HFFc6 (cell line): ENCODE measurements at places on chromosomes 5 and 9.

DNA sequence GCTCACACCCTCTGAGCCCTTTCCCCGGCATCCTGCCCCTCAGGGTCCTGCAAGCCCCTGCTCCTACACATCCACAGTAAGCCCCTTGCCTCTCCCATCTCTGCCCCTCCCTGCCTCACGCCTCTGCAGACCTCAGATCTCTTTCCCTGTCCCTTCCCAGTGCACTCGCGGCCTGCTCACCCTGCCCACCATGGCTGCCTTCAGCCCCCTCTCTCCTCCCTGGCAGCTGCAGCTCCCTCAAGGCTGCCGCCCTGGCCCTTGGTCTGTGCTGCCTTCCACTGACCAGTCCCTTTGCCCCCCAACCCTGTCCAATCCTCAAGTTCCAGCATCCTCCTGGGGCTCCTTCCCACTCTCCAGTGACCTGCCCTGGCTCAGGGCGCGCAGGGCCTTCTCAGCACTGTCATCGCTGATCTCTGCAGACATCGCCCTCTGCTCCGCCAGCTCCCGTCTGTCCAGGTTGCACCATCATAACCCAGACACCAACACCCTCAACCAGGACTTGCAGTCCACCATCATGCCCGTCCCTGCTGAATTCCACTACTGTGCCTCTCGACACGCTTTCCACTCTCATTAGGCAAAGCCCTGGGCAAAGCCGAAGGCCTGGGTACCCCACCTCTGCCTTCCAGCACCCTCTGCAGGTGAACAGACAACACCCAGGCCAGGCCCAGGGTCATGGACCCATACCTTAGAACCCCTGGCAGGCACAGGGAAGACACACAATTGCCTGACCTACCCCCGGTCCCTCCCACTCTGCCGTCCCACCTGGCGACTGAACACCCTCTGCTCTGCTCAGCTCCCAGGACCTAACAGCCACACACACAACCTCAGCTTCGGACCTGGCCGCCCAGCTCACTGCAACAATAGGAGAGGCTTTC, 97.8 kb upstream of the RUFY1 start:
- DNase-seq = no peak

GRCh38 chr5:135386886-135387628, 12.0 kb downstream of the MACROH2A1 start:
- DNase-seq = peak; percentile 91

GRCh38 chr9:99474186-99474585, 252.1 kb downstream of the SEC61B start:
- no peak for DNase-seq

DNA sequence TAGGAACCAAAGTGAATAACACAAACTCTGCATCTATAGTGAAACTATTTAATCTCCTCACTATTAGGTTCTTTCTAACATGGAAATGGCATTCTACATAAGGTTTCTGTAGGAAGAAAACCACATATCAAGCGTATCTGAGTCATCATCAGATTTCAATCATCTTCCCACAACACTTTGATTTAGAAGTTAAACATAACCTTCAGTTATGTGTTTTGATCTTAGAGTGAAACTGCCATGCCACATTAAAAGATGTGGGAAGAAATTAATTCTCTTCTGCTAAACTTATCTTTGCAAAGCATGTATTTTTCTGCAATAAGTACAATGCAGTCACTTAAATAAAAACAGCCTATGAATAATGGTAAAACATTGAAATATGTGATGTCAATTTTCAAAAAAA, 55.0 kb downstream of the MEF2C start:
- no peak for DNase-seq

DNA sequence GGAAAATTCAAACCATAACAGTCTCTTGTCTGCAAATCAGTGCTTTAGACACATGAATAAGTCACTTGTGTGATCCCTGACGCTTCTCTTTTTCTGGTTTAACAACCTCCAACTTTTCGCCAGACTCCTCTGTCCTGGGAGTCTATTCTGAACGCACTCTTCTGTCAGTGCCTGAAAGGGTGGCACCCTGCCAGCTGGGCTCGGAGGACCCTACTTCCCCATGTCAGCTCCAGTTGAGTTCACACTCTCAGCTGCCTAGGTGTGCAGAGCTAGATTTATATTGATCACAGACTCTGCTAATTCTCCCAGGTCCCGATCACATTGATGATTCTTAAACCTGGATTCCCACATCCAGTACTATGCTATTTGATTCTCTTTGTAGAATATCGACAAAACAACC, 649.1 kb downstream of the BNC2 start:
- DNase-seq = no peak

DNA sequence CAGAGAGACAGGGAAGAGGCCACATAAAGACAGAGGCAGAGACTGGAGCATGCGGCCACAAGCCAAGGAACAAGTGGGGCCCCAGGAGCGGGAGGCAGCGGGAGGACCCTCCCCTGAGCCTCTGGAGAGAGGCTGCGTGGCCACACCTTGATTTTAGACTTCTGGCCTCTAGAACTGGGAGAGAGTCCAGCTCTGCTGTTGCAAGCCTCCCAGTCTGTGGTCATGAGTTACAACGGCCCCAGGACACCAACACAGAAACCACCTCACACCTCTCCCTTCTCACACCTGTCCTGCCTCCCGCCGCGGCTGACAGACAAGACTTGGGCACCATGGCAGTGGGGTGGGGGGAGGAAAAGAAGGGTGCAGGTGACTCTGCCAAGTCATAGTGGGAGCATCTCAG, 2.2 kb downstream of the INPP5E start:
- no peak for DNase-seq

DNA sequence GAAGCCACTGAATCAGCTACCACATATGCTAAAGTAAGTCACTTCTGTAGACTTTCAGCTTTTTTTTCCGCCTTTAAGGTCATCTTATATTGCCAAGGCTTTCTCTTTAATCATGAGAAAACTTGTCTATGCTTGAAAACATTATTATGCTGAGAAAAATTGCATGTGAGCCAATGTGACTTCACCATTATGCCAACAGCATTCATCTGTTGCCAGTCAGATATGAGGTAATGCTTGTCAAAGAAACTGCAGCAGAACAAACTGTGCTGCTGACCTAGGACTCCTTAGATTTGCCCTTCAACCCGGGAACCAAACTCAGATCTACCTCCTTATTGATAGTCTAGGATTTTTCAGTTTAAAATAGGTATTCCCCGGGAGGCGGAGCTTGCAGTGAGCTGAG, 34.3 kb downstream of the SLC44A1 start:
- no peak for DNase-seq

GRCh38 chr5:45274241-45274640, 421.9 kb downstream of the HCN1 start:
- DNase-seq = no peak

DNA sequence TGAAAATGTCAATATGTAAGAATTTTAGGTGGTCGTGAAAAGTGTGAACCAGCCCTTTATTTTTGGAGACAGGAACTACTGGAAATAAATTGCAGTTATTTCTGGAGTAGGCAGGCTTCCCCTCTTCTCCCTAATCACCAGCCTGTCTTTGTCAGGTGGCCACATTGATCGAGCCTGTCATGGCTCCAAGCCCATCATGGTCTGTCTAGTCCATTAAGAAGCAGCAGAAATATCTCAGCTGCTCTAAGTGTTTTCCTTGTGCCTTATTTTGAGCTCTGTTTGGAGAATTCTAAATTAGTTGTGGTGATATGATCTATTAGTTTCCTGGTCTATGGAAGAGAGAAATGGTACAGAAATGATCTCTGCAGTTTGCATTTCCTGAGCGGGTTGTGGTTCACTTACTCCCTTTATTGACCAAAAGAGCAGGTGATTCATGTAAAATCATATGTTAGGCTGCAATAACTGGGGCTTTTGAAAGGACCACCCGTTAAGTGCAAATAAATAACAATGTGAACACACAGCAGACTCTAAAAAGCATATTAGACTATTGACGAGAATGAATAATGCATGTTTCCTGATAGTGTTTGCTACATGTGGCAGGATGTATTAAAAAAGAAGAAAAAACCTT, 42.3 kb downstream of the BASP1 start:
- no peak for DNase-seq

GRCh38 chr5:125006011-125006685, 259.7 kb upstream of the ZNF608 start:
- no peak for DNase-seq

DNA sequence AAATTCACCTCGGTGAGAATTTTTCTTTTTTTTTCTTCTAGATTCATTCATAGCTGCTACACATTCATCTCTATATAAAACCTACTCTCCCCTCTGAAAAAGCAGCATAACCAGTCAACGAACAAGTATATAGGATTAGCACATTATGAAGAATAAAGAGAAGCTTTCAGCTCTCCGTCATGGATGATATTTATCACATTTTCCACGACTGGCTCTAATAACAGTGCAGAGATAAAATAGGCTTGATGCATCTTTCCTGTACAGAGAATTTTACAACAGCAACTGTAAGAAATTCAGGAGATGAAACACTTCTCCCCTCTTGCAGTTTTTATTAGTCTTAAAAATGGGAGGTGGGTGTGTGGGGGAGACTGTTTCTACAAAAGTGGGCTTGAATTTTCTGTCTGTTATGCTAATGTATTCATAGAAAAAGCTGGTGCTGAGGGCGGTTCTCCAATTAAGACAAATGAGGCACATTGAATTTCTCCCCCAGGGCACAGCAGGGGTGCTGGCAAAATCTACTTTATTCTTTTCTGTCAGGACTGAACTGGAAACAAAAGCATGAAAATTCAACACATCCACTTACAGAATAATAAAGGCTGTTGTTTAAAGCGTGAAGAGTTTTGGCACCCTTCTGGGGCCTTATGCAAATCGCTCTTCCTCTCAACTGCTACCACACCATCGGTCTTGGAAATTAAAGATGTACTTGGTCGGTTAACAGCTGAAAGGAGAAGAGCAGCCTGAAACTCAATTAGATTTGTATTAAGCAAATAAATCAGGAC, 233.9 kb upstream of the ZNF608 start:
- no peak for DNase-seq

GRCh38 chr9:120477534-120478001, 102.4 kb downstream of the CDK5RAP2 start:
- peak; percentile 68 for DNase-seq

GRCh38 chr9:135522137-135522877, 1.1 kb downstream of the LCN1 start:
- no peak for DNase-seq

DNA sequence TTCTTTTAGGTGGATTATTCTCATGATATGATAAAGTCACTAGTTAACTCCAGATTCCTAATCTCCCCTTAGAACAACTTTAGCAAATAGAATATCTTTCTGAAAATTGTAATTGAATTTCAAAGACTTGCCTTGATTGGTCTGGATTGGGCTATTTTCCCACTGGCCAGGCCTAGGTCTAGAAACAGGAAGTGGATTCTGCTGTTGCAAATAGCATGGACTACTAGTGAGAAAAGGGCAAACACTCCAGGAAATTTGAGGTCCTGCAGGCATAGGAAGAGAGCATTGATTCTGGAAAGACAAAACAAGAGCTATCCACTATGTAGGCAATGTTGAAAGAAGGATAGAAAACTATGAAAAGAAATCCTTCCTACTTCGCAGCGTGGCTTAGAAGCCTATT, 113.4 kb downstream of the KCTD16 start:
- DNase-seq = no peak

DNA sequence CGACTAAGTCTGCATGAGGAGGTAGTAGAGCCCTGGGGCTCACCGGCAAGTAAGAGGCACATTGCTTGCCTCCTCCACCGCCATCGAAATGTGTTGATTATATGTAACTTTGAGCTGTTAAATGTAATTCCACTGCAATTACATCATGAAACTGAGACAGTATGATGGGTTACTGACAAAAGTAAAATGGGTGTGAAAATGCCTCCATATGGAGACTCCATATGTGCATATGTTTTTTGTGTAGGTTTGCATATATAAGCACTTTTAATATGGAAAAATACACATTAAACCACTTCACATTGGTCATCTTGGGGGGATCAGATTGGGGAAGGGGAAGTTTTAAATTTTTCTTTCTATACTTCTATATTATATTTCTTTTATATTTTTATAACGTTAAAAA, 29.8 kb downstream of the NFIL3 start:
- DNase-seq = no peak

DNA sequence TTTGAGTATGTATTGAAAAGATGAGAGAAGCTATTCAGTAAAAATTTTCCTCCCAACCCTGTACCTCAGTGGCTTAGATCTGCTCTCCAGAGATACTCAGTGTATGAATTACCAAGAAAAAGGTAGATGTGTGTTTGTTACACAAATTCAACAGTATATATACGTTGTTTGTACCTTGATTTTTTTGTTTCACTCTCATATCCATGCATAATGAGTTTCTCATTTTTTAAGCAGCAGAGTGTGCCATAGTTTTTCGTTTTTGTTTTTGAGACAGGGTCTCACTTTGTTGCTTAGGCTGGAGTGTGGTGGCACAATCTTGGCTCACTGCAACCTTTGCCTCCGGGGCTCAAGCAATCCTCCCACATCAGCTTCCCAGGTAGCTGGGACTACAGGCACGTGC, 77.7 kb downstream of the RAB24 start:
- no peak for DNase-seq

DNA sequence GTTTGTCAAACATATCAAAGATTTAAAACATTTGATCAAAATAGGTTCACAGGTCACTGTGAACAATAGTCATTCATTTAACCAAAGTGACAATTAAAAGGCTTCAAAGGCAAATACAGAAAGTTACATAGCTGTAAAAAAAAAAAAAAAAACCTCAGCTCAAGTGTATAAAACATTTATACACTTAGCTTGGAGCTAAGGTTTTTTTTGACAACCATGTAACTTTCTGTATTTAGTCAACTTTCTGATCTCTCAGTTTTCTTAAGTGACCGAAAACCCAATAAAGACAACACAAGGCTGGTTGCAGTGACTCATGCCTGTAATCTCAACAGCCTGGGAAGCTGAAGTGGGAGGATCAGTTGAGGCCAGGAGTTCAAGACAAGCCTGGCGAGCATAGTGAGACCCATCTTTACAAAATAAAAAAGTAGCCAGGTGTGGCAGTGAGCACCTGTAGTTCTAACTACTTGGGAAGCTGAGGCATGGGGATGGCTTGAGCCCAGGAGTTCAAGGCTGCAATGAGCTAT, 16.4 kb upstream of the UBTD2 start:
- no peak for DNase-seq

- no peak for DNase-seq
Observed at GRCh38 chr5:56144211-56144610, 88.9 kb downstream of the ANKRD55 start.

- DNase-seq = no peak
Observed at GRCh38 chr5:5276430-5276829, 136.3 kb downstream of the ADAMTS16 start.

DNA sequence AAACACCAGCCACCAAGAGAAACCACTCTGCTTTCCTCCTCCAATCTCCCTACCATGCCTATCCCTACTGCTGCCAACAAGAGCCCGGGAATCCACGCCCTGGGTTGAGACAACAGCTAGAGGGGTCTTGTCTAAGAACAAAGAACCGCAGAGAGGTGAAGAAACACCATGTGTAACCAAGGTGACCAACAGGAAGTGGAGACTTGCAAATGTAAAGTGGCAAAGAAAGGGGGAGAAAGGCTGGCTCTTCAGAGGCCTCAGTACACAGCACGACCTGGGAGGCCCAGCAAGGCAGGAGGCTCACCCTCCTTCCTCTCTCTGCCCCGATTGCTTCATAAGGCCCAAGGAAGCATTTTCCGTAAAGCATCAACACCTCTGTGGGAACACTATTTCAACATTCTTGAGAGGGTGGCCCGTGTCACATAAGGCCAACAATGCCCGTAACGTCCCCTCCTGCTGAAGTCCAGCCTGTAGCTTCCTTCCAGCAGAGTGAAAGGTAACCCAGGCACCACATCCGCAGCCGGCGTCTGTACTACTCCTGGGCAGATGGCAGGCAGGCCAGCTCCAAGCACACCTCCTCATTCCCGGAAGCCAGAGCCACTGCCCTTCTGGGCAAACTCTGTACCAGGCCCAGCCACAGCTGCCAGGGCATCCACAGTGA, 18.3 kb downstream of the CCNJL start:
- no peak for DNase-seq

GRCh38 chr5:149379177-149379761, at the start of gene IL17B:
Gene IL17B (minus strand): TSS chr5:149379292. CDS start chr5:149379225, 67 bp downstream.
- DNase-seq = no peak
